Stimulated activated CD8-positive, alpha-beta memory T cell treated with anti-CD3 and anti-CD28 coated beads, Interleukin-7, amount 100 ng/mL, for 24 hours (primary cell): ENCODE measurements at places on chromosomes 12 and 14.

GRCh38 chr12:19971361-19972280, 396.7 kb upstream of the PDE3A start:
- DNase-seq = no peak

- no peak for DNase-seq
These were observed 293.2 kb downstream of the PAWR start for GRCh38 chr12:79397609-79398008.

DNA sequence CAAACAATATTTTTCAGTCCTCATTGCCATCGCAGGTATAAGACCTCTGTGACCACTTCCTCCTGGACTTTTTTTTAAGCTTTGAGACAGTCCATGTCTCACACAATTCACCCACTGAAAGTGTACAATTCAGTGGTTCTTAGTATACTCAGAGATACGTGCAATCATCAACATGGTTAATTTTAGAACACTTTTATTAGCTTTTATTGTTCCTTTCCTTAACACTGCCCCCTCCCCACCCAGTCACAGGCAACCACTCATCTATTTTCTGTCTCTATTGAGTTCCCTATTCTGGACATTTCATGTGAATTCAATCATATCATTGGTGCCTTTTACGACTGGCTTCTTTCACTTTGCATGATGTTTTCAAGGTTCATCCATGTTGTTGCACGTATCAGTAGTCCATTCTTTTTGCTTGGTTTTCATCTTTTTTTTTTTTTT, 16.2 kb downstream of the NCKAP5L start:
- DNase-seq = no peak

DNA sequence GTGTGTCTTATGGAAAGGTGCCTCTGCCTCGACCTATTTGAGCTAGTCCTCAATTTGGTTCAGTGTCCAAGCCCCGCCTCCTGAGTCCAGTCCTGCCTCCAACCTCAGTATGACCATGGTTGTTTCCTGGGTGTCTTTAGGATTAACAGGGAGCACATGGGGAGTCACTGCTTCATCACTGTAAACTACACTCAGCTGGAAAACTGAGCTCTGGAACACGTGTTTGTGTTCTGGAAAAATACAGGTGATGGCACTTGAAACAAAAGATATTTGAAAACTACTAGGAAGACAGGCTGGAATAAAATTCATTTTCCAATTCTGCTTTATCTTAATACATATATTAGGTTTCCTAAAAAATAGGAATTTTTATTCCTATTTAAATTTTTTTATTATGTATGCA, 1187.3 kb upstream of the TMEM132C start:
- DNase-seq = no peak

DNA sequence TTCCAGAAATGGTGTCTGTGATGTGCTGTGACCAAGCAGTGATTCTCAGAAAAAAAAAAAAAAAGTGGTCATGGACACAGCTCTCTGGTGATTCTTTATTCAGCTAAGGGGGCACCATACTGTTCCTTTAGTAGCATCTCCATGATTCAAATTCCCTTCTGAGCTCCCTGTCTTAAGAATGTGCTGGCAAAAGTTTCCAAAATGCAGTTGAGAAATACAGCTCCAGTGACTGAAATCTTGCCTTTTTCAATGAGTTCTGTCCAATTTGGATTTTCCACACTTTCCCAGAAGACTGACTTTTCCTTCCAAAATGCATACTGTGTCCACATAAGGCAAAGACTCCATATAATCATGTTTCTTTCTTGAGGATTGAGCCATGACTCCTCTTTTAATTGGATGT, 24.3 kb upstream of the CPM start:
- no peak for DNase-seq

DNA sequence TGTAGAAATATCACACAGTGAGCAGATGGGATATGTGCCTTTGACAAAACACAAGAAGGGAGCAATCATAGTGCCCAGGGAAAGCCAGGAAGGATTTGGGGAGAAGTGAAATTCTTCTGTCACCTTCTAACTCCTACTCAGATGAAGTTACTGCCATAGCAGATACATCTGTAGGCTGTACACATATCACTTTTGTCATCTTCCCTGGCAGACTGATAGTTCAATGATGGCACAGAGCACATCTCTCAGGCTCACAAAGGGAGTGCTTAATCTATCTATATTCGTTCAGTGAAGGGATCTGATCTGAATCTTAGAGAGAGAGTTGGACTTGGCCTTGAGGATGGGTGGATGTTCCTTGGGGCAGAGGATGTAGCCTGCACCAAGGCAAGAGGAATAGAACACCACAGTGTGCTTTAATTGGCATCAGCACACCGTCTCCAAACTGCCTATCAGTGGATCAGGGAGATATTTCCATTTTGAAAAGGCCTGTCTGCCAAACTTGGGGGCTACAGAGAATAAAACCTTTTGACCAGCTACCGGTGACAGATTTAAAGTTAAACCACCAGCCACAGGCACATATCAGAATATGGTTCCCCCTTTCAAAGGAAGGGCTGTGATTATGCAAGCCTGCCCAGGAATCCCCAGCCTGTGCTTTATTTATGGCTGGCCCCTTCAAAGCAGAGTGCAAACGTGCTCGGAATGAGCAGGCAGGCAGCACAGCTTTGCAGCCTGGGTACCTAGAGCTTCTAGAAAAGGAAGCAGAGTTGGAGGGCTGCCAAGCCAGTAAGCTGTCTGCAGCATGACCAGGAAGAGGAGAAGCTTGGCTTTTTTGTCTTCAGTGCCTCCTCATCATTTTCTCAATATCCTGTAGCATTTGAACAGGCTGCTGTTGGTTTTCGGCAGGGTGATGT, 165.5 kb upstream of the DYRK2 start:
- DNase-seq = no peak

DNA sequence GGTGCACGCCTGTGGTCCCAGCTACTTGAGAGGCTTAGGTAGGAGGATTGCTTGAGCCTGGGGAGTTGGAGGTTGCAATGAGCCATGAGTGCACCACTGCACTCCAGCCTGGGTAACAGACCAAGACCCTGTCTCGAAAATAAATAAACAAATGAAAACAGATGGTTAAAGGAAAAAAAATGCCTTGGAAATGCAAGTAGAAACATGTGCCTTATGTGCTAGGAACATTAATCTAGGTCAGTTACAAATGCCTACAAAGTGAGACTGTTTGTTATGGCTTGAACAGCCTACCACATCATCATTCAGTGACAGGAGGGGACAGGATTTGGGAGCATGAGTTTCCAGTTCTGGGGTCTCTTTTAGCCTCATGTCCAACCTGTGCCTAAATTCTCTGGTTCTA, 52.4 kb upstream of the BCAT1 start:
- no peak for DNase-seq

- DNase-seq = no peak
These were observed 158.8 kb upstream of the SRRM4 start for GRCh38 chr12:118822512-118822911.

- no peak for DNase-seq
These were observed 83.0 kb upstream of the FZD10 start for GRCh38 chr12:130079279-130079678.

GRCh38 chr12:100141998-100142850, 450 bp downstream of the BLTP3B start:
- DNase-seq = no peak

GRCh38 chr12:53222170-53222721, 9.8 kb downstream of the RARG start:
- DNase-seq = no peak

GRCh38 chr14:80269353-80269925, 58.1 kb upstream of the DIO2 start:
- no peak for DNase-seq

GRCh38 chr14:92768795-92769194, 20.4 kb upstream of the LGMN start:
- no peak for DNase-seq

GRCh38 chr12:88108021-88108420, 33.9 kb downstream of the CEP290 start:
- DNase-seq = no peak

DNA sequence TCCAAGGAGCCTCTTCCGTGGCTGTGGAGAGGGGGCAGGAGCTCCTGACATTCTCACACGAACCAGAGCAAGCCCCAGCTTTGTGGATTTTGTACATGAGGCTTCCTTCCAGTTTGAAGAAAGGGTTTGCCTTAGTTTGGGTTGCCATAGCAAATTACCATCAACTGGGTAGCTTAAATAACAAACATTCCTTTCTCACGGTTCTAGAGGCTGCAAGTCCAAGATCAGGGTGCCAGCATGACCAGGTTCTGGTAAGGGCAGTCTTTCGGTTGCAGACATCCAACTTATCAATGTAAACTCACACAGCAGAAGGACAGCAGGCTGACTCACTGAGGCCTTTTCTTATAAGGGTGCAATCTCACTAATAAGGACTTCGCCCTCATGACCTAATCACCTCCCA, 25.9 kb upstream of the STAB2 start:
- no peak for DNase-seq

GRCh38 chr12:124917841-124918621, 3.6 kb upstream of the UBC start:
- DNase-seq = no peak

DNA sequence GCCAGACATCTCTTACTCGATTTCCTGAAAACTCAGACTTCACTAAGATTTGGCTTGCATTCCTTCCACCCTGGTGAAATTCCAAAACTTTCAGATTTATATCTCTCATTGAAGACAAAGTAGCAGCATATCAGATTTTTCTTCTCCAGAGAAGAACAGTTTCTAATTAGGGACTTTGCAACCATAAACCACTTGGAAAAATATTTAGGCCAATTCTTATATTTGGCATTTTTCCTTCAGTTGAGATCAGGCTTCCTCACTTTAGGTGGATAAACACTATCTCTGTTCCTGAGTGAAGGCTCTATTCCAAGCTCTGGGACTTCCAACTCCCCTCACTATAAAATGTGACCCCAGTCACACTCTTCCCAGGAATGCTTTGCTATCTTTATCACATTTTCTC, 1434.3 kb upstream of the FLRT2 start:
- no peak for DNase-seq

DNA sequence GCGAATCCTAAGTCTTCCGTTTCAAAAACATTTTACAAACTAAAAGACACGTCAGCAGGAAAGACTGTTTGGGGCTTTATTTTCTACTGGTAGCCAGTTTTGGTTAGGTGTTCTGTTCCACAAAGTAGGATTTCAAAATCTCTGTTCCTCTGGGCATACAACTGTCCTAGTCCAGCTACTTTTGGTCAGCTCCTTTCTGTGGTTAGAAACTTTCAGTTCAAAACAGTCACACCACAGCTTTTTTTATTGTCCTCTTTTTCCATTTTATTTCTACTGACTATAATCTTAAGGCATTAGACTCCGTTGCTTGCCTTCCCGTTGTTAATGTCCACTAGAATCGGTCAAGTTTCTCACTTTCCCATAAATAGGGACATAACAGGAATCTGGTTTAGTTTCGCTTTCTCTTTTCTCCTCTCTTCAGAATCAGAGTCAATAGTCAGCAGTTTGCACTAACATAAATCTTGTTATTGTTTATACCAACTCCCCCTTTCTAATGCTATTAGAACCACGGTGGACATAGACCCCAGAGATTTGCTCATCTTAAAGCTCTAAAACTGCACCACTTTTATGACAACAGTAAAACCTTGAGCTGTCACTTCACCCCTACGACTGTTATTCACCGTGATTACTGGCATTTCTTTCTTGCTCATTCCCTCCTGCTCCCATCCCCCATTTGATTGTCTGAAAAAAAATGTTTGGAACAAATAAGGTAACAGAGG, 41.5 kb upstream of the NPAS3 start:
- DNase-seq = no peak

DNA sequence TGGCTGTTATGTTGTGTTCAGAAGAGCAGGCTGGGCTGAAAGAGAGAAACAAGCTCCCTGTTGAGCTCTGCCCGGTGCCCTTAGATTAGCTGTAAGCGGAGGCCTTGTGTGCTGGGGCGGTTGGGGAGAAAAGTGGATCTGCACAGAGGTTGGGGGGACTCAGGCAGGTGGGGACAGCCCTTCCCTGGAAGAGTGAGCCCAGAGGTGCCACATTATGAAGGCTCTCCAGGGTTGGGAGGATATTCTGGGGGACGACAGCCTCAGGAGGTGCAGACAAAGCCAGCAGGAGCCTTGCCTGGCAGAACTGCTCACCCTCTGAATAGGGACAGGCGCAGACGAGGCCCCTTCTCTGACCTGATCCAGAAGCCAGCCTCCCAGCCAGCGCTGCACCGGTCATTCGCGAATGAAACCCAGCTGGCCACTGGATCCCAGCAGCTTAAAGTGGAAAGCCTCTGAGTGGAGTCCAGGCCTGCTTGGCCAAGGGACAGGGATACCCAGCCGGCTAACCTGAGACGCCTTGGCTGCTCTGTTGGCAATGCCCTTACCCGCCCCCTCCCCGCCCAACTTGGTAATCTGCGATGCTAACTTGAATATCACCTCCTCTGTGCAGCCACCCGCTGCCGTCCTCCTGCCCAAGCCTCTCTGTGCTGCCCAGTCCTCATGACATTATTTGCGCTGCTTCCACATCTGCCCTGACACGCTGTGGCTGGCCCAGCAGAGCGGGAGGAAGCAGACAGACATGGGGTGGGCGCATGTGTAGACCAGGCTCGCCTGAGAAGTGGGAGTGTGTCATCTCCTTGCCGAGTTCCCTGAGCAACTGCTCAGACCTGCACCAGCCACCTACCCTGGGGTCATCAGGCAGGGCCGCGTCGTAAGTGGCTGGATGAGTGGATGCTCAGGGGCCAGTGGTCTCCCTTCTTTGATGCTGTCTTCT, 5.6 kb downstream of the HIP1R start:
- DNase-seq = no peak

DNA sequence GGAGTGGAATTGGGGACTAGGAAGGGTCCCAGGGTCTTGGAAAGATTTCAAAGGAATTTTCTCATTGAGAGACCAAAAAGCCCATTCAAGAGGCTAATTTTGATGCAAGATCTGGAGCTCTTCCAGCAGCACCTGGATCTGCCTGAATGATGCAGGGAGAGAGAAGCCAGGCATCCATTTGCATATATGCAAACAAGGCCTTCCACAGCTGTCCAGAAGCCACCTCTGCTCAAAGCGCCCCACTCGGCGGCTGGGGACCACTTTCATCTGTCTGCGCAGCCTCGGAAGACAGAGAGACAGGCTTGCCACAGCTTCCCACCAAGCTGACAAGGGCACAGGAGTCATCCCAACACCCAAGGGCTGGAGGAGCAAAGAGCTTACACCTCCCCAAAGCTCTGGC, 295.6 kb downstream of the DPF3 start:
- DNase-seq = no peak

GRCh38 chr14:32820181-32820580, 118.5 kb upstream of the NPAS3 start:
- no peak for DNase-seq

GRCh38 chr12:22014783-22015144, 31.3 kb upstream of the CMAS start:
- no peak for DNase-seq
